ENCODE measurements at places on chromosomes 4 and X.

- DNase-seq: no peak
These were observed 73.3 kb downstream of the TASL start for GRCh38 chrX:30504309-30504708.

- DNase-seq: no peak
These were observed 208.5 kb downstream of the PPP4R3C start for GRCh38 chrX:27254656-27255055.

- DNase-seq: no peak
These were observed 492.9 kb downstream of the INPP4B start for GRCh38 chr4:142353149-142353738.

DNA sequence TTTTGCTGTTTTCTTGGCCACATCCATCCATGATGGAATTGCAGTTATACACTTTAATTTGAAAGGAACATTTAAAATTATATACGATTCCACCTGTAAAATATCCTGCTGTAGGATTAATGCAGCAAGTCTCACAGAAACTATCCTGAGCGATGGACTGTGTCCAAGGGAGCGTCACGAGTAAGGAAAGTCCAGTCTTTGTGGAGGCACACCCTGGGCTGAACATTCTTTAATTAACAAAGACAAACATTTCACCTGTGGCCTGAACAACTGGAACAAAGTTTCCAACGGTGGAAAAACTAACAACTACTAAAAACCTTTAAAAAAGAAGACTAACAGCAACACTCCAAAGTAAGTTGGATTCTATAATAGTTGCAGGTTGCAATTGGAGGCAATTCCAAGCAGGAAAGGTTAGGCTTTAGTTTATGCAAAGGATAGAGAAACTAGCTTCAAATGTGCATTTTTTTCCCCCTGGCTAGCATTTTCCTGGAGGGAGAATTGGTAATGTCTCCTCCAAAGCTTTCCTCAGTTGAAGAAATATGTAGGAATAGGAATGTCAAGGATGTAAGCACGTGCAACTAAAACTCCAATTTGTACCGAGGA lies 11.0 kb downstream of the EREG start:
- no peak for DNase-seq

DNA sequence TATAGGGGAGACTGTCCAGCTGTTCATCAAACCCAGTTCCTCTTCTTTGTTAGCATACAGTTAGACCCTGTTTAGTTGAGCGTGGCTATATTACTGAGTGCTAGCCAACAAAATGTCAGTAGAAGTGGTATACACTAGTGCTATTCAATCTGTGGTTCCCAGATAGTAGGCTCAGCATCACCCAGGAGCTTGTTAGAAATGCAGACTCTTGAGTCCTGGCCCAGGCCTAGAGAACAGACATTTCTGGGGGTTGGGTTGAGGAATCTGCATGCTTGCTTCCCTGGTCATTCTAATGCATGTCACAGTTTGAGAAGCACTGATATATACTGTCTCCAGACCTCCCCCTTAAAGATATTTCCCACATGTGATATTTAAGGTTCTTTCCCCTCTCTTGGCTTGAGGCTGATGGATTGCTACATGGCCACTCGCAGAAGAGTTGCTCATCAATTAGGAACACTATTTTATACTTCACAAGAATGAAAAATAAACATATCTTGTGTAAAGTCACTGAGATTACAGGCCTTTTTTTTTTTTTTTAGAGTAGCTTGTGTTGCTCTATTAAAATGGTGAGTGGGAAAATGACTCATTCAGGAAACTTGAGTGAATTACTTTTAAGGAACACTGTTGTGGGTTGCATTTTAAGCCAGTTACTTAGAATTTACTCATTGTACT lies 289.0 kb downstream of the STIM2 start:
- DNase-seq: no peak

GRCh38 chrX:49627086-49627777 lies 28.4 kb downstream of the GAGE1 start:
- no peak for DNase-seq

GRCh38 chr4:168674866-168675265 lies 178.0 kb downstream of the PALLD start:
- DNase-seq: no peak

GRCh38 chr4:113077575-113077974 lies 28.1 kb downstream of the ANK2 start:
- DNase-seq: no peak

Data from stimulated activated CD8-positive, alpha-beta memory T cell treated with anti-CD3 and anti-CD28 coated beads, Interleukin-4, amount 100 ng/mL, for 4 hours (primary cell).